WTC11 (cell line): ENCODE measurements at places on chromosomes 12 and 14. TPM values are rescaled to one million over a fixed set of nuclear protein-coding genes. Genes with fewer than 3 reads are reported as not detected.

BDKRB1 gene
- total RNA-seq: 0.11 to 0.27 TPM in 2 of 3 replicates, not detected in the other

DNA sequence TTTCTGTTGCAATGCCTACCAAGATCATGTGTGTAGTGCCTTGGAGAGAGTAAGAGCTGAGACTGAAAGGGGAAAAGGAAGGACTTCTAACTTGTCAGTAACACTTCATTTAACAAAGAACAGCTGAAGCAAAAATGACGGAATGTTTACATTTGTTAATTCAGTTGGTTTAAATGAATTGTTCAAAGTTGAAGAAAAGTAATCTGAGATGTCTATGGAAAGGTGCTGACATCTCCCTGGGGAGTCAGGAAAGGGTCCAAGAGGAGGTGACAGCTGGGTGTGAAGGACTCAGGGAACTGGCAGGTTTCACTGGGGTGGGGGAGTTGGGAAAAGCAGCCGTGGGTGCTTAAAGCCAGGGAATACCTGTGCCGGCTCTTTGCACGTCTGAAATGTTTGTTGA is 7.9 kb downstream of the TMEM63C start:
- H3K27me3 ChIP-seq: no peaks in the 10 kb centered on the region
- no peak for DNase-seq
- H3K36me3 ChIP-seq: no peaks in the 10 kb centered on the region
- H3K4me3 ChIP-seq: no peak overlapping the region
- no peak overlapping the region for H3K27ac ChIP-seq
- peaks cover 9% of the 10 kb centered on the region for H3K4me1 ChIP-seq

DNA sequence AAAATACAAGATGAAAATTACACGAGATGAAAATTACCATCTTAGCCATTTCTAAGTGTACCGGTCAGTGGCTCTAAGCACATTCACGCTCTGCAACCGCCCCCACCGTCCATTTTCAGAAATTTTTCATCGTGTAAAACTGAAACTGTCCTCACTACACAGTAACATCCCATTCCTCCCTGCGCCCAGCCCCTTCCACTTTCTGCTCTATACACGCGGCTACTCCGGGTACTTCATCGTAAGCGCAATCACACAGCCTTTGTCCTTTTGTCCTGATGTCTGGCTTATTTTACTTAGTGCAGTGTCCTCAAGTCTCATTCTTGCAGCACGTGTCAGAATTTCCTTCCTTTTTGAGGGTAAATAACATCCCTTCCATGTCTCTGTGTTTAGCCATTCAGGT is 3.6 kb upstream of the GPR132 start:
- H3K4me3 ChIP-seq: no peak overlapping the region
- H3K27me3 ChIP-seq: no peaks in the 10 kb centered on the region
- H3K4me1 ChIP-seq: no peaks in the 10 kb centered on the region
- no peak overlapping the region for H3K27ac ChIP-seq

DNA sequence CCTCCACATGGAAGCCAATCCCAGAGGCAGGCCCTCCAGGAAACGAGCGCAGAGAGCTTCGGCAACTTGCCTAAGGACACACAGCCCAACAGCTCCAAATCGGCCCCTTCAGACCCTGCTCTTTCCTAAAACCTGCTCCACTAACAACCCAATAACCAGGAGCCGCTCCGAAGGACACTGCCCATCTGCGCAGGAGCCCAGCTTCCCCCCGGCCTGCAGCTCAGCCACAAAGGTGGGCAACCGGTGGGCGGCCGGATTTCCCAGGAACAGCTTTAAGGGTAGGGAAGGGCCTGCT is 13.6 kb downstream of the RAB35 start:
- no peak overlapping the region for H3K27ac ChIP-seq
- no peaks in the 10 kb centered on the region for H3K27me3 ChIP-seq
- peaks cover 24% of the 10 kb centered on the region for H3K4me1 ChIP-seq

DNA sequence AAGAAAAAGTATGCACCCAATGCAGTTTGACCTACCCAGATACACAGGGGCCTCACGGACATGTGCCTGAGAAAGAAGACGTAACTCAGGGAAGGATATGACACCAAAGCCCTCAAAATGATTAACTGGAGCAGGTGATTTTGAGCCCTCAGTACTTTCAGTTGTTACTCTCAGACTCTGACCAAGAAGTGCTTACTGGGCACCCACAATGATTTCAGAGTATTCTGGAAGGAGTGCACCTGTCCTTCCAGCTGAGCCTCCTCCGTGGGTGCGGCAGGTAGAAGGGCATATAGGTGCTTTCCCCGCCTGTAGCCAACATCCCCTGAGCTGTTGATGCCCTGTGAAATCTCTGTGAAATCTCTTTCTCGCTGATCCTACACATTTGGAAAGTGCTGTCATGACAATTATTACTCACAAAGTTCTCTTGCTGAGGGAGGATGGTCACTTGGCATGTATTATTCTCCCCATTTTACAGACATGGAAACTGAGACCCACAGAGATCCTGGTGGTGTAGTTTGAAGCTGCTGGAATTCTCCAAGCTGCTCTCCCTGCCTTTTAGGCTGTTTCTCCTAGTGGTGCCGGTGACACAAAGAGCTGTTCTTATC is 154.3 kb upstream of the CCND2 start:
- no peak overlapping the region for H3K27ac ChIP-seq
- peaks cover 33% of the 10 kb centered on the region for H3K4me1 ChIP-seq
- no peak overlapping the region for H3K4me3 ChIP-seq
- no peaks in the 10 kb centered on the region for H3K36me3 ChIP-seq
- DNase-seq: no peak
- no peaks in the 10 kb centered on the region for H3K27me3 ChIP-seq

- no peak overlapping the region for H3K27ac ChIP-seq
- no peak for DNase-seq
- H3K4me1 ChIP-seq: no peaks in the 10 kb centered on the region
Measured at GRCh38 chr14:61652526-61653262, 42.6 kb upstream of the HIF1A start.

- no peak overlapping the region for H3K4me3 ChIP-seq
- H3K27ac ChIP-seq: no peak overlapping the region
- H3K4me1 ChIP-seq: peaks cover 11% of the 10 kb centered on the region; the same call in 1 of the 2 replicates
- no peaks in the 10 kb centered on the region for H3K27me3 ChIP-seq
Measured at GRCh38 chr12:93813972-93814821, 137.0 kb downstream of the CRADD start.
